ENCODE measurements at places on chromosomes 5 and 9.

DNA sequence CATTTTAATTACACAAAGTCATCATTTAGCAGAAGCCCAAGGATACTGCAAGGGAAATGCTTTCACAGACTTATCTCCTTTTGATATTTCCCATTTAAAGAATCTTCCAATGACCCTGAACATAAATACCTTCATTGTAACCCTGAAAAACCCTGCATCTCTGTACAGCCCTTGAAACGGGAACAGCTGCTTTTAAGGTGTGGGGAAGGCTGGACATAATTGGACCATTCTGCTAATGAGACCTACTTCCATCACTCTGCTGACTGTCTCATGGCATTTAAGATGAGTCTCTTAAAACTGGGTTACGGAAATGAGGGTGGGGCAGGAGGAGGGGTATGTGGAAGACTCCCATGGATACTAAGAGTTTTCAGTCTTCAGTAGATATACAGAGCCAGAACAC is 485.8 kb downstream of the BRINP1 start:
- DNase-seq, result no peak

DNA sequence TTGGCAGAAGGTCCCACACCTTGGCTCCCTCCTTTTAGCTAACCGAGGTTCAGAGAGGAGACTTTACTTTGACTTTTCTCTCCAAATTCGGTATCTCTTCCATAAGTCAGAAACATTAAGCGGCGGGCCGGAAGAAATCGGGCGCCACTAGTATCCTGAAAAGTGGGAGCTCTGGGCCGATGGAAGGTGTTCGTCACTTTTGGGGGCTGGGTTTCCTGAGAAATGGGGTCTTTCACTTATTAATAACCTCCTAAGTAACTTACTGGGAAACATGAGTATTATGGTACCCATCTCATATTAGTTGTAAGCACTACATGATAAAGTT is 716 bp downstream of the STX17 start:
- DNase-seq, result no peak

- no peak for DNase-seq
Measured at GRCh38 chr9:88187631-88188030, 49.4 kb upstream of the SPATA31C2 start.

GRCh38 chr5:179217356-179217755 is 127.9 kb downstream of the ADAMTS2 start:
- DNase-seq, result no peak

Data from MV-4-11 (cell line).